Ascending aorta (tissue), 2 donors: ENCODE measurements at places on chromosomes 6 and 20. TPM values are rescaled to one million over a fixed set of nuclear protein-coding genes. Genes with fewer than 3 reads are reported as not detected.

GRCh38 chr6:1326535-1327121 is 14.7 kb downstream of the FOXQ1 start:
- DNase-seq = no peak

- DNase-seq = no peak
Observed at GRCh38 chr20:15076785-15077184, 739.4 kb upstream of the FLRT3 start.

GRCh38 chr20:22700367-22700766 is 116.0 kb upstream of the FOXA2 start:
- peak; percentile 79 for DNase-seq

Gene PTK6
- not detected for total RNA-seq

- DNase-seq = no peak
Observed at GRCh38 chr6:49202924-49203536, 260.0 kb downstream of the MMUT start.

GRCh38 chr20:48651271-48651670 is 176.5 kb downstream of the PREX1 start:
- no peak for DNase-seq

- DNase-seq = no peak
Observed at GRCh38 chr20:5328268-5328667, 11.5 kb upstream of the PROKR2 start.
